Anterior cingulate cortex (tissue), 58 donors: ENCODE measurements at places on chromosomes 16 and 17.

DNA sequence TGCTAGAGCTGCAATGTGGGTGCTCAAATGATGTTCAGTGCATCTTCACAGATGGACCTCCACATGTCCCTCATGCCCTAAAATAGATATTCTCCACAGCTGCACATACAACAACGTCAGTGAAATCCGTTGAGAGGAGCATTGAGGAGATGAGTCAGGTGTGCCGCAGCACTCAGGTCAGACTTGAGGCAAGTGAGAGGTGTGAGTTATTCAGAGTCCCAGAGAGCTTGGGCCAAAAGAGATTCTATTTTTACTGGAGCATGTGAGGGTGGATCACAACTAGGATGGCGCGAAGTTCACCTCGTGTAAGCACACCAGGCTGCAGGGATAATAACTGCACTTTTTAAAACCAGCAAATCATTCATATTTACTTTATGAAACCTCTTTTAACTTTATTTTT lies 645.3 kb downstream of the MAF start:
- DNase-seq: no peak

- DNase-seq: peak; percentile 69
These were observed 13.2 kb upstream of the AURKB start for GRCh38 chr17:8223356-8224126.

DNA sequence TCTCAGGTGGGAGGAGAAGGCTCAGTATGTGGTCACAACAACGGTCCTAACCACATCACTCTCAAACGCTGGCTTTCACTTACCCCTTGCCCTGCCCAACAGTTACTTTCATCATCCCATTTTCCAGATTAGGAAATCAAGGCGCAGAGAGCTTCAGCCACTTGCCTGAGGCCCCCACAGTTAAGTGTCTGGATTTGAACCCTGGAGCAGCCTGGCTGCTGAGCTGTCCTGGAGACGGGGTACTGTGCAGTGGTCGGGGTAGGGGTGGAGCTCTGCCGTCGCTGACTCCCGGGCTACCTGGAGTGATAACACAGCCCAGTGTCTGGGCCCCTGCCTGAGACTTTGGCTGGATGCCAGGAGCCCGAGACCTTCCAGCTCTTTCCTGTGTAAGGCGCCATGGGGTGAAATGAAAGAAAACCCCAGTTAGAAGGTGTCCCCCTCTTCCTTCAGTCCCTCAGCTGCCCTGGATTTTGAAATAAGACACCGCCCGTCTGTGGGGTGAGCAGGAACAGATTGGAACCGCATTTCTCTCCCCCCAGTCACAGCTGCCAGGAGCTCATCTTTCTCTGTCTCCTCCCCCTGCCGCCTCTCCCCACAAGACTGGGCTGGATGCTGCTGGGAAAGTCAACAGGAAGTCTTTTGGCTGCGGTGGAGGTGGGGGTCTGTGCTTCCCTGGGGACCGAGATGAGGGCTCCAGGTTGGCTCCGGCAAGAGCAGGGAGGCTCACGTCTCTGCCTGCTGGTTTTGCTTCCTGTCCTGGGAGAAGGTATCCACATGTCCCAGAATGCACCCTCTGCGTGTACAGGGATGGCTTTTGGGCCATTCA lies 280.2 kb downstream of the SEC14L1 start:
- no peak for DNase-seq

- DNase-seq: no peak
These were observed 1.4 kb downstream of the UBE2I start for GRCh38 chr16:1310832-1311200.

GRCh38 chr16:60811657-60812056 lies 1224.6 kb downstream of the CDH8 start:
- DNase-seq: no peak

DNA sequence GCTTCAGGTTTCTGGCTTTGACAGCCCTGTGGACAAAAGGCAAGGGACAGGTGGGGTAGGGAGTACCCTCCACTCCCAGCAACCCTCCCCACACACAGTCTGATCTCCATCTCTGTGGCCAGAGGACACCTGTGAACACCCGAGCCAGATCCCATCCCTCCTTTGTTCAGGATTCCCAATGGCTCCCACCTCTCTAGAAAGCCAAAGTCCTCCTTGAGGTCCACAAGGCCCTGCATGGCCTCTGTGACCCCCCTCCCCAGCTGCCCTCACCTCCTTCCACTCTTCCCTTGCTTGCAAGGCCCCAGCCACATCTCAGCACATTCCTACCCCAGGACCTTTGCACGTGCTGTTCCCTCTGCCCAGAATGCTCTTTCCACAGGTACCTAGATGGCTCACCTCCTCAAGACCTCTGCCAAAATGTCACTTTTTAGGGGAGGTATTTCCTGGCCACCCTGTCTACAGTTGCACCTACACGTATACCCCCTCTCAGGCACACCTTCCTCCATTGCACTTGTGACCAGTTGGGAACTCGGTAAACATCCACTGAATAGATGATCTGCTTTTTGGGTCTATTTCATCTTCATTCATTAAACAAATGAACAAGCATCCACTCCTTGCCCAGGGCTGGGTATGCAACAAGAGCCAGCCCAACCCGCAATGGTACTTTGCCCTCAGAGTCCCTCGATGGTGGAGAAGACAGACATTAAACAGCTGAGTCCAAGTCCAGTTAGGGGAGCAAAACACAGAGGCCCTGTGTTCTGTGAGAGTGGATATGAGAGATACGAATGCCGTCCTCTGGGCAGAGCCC lies 107.0 kb downstream of the CRLF3 start:
- no peak for DNase-seq

DNA sequence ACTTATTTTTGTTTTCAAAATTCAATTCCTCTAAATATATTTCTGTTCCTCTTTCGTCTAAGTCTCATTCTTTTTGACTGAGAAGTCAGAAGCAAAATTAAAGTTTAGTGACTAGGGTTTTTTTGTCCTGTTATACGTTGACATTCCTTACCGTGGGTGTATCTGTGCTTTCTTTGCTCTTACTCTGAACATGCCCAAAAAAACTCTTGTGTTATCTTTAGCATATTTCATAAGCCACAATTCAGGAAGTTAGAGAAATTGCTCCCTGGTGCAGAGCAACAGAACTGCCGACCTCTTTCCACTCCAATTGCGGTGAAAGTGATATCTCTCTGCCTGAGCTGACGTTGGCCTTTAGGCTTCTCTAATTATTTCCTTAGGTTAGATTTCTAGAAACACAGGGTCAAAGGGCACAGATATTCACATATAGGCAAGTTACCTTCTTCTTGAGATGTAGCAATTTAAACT lies 65.7 kb downstream of the CENPV start:
- no peak for DNase-seq

DNA sequence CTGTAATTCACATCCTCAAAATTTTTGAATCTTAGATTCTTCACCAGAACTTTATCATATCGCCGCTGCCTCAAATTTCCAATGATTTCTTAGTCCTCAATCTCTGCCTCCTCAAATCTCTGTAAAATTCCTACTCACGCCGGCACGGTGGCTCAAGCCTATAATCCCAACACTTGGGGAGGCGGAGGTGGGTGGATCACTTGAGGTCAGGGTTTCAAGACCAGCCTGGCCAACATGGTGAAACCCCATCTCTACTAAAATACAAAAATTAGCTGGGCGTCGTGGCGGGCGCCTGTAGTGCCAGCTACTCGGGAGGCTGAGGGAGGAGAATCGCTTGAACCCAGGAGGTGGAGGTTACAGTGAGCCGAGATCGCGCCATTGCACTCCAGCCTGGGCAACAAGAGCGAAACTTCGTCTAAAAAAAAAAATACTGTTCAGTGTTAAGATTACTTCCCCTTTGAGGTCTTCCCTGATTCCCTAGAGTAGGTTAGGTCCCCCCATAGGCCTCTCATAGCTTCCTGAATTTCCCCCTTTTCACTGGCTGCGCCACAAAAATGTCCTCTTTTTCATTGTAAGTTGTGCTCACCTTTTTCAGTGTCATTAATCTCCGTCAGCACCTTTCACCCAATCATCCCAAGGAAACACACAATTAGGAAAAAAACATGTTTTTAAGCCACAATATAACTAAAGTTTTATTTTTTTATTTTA lies 919 bp upstream of the CBX1 start:
- no peak for DNase-seq

GRCh38 chr17:683499-684254 lies 31.0 kb downstream of the VPS53 start:
- no peak for DNase-seq

DNA sequence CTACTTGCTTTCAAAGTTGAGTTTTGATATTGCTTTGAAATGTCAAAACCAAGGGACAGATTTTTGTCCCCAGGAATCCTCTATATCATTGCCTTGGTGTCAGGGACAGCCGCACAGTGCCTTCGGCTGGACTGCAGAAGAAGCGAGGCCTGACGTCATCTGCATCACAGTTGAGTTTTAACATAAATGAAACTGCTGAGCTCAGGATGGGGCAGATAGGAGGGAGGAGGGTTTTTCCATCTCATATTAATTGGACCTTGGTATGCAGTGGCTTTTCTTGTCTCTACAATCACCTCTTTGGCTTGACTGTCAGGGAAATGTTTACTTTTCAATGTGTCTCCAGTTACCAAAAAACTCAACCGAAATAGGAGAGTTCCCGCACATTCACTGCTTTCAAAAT lies 111.3 kb downstream of the AATF start:
- no peak for DNase-seq
